ENCODE measurements at places on chromosomes 11 and 22.

- no peak for DNase-seq
Observed at GRCh38 chr22:33519071-33519973, 401.0 kb downstream of the LARGE1 start.

DNA sequence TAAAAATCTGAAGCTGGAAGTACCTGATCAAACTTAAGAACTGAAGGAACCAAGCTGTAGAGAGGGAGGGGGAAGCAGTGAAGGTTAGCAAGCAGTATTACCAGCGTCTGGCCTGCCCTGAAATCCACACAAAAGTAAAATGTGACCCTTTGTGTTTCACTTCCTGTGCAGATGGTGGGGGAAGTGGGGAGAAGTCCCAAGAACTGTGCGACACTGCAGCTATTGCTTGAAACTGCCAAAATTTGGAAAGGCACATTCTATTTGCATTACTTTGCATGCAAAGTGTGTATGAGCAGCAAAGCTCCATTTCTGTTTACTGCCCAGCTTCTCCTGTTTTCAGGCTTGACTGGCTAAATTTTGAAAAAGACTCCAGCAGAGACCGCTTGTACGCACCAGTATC is 72.1 kb upstream of the BMAL1 start:
- no peak for DNase-seq

DNA sequence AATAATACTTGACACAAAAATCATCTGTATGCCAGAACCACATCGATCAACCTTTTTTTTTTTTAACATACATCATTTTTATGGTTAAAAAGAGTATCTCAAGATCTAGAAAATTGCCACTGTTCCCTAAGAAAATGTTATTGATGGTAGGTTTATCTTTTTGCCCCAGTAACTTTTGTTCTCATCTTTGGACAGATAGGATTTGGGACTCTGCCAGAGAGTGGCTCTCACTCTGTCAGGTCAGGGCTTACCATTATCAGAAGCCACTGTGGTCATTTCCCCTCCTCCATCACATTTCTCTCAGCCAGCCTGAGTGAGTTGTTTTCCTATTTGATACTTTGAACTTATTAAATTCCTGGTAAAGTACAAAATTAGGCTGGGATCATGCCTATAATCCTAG is 47.9 kb upstream of the YWHAH start:
- DNase-seq = no peak

DNA sequence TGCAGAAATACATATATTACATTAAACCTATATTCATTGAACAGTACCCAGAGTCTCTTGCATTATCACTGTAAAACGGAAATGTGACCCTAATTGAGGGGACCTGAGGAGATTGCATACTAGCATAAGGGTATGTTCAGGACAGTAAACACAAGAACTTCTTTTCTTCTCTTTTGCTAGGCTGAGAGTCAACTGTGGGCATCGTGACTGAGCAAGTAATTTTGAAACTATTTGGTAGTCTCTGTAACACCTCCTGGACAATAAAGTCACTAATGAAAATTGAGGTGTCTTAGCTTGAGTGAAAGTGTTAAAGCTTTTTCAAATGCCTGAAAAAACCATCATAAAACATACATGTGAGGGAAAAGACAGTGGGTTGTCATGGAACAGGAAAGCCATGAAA is 90.9 kb downstream of the PDHX start:
- no peak for DNase-seq

DNA sequence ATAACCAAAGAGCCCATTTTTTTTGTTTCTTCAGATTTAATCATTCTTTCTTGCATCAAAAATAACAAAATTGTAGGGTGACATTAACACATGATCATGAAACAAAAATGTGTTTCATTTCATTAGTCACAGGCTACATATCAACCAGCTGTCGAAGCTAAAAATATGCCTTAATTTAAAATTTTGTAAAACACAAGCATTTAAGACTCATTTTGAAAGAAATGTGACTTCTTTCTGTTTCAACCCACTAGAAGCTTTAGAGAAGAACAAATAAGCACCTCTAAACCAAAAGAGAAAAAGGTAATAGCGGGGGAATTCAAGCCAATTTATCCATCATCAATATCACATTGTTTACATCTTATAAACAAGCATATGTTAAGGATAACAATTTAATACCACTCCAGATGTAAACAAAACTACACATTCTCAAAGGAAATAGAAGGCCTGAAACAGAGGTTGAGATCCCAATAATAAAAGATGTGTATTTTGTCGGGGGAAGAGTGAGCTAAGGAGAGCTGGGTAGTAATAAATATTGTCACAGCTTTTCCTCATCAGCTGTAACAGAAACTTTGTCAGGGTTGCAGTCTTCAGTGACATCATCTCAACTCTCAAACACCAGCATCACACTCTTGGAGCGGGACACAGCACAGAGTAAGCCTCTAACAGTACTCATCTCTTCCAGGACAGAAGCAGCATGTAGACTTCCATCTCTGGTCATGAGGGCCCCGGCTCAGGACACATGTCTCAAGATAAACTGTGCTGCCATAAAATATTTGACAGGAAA is 42.0 kb downstream of the ALG9 start:
- DNase-seq = no peak

GRCh38 chr11:77284476-77285468 is 16.7 kb downstream of the GDPD4 start:
- no peak for DNase-seq

GRCh38 chr22:29172216-29172615 is 33.5 kb upstream of the EMID1 start:
- DNase-seq = no peak

DNA sequence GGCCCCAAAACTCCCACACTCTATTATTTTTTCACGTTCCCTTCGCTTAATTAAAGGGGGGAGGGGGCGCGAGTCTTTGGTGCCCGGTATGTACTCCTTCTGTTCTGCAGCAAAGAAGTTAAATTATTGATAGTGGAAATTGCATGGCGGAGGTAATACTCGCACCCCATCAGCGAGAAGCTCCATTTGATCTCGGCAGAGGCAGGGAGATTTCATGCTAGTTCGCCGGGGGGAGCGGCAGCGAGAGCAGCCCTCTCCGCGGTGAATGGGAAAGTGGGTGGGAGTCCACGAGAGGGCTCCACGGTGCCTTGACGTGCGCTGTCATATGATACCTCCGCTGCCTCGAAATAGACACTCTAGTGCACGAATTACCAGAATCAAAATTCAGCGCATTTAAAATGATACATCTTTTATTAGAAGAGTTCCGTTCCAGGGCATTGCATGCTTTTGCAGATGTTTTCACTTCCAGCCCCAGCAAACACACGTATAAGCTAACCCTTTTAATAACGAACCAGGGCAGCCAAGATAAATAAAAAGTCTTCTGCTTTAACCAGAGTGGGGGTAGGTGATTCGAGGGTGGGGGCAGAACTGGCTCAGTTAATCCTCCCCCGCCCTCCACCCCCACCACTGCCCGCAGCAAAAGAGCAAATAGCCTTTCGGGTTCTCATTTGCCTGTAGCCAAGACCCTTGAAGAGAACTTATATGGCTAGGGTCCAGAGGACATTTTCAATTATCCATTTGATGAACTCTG is 1.3 kb upstream of the BDNF start:
- no peak for DNase-seq

DNA sequence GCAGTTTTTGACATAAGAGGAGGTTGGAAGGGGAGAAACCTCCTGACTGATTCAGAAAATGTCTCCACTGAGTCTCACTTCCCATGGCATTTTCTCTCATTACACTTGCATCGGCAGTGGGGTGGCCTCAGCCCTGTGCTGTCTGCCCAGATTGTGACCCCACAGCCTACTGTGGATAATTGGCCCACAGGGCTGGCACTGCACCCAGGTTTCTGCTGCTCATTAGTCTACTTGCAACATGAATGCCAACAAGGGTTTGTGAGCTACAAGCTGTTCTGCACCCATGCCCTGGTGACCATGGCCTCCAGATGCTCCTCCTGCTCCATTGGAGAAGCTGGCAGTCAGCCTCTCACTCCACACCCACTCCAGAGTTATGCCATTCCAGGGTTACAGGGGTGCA is 296.0 kb downstream of the CTTN start:
- no peak for DNase-seq

- no peak for DNase-seq
Observed at GRCh38 chr11:128302425-128303186, 284.8 kb downstream of the ETS1 start.

- no peak for DNase-seq
Observed at GRCh38 chr11:24637520-24637919, 140.7 kb downstream of the LUZP2 start.

- no peak for DNase-seq
Observed at GRCh38 chr11:125348141-125348651, 147.9 kb downstream of the FEZ1 start.
